Pulmonary artery endothelial cell (primary cell): ENCODE measurements at places on chromosomes 11 and 22.

DNA sequence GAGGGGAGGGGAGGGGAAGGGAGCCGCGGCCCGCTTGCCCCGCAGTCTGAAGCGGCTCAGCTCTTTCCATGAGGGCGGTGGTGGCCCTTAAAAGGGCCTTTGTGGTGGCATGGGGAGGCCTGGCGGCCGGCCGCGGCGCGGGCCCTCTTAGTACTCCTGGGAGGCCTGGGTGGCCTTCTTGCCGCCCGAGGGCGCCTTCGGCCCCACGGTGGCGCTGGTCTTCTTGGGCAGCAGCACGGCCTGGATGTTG lies 6.9 kb downstream of the DPAGT1 start:
- peak; percentile 58 for DNase-seq

- DNase-seq: no peak
These were observed 689.9 kb upstream of the CCDC90B start for GRCh38 chr11:83976086-83976485.

DNA sequence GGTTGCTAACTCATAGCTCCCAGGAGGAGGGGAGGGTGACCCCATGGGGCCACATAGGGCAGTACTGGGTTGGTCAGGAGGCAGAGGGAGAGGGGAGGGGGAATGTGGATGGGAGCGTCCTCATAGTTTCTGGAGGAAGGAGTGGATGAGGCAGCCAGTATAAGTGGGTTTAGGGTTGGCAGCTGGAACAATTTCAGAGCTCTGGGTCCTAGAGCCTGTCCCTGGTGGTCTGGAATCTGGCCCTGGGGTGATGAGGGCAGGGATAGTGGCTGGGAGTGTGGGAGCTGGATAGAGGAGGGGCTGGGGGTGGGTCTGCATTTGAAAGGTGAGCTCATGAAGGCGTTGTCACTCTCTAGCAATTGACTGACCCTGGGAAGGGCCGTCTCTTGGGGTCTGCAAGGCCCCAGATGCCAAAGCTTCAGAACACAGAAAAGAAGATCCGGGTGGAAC lies 5.3 kb upstream of the MRGPRG start:
- no peak for DNase-seq

- no peak for DNase-seq
These were observed 1404.2 kb downstream of the BRD1 start for GRCh38 chr22:48423481-48423911.

- no peak for DNase-seq
These were observed 443.5 kb downstream of the SOX6 start for GRCh38 chr11:15912825-15913224.

- no peak for DNase-seq
These were observed 339.7 kb upstream of the B3GAT1 start for GRCh38 chr11:134751766-134752165.

DNA sequence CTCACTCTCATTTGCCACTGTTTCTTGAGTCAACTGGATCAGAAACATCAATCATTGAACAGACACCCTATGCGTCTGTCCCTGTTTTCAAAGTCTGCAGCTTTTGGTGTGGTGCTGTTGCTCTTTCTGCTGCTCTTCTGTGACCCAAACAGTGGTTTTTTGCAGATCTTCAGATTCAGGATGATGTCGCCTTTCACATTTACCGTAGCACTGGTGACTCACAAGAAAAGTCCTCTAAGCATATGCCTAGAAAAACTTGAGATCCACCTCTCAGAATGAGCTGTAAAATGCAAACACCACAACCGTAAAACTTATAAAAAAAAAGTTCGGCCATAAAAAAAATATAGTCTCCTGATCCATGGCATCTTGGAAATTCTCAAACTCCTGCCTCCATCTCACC lies 400.4 kb downstream of the NTM start:
- DNase-seq: no peak

- DNase-seq: peak; percentile 44
These were observed 118.5 kb downstream of the APOL5 start for GRCh38 chr22:35835998-35836691.

- DNase-seq: no peak
These were observed 492.6 kb upstream of the CADM1 start for GRCh38 chr11:115996808-115997188.

- no peak for DNase-seq
These were observed 186.4 kb downstream of the BLID start for GRCh38 chr11:121929581-121929980.

- no peak for DNase-seq
These were observed 55.4 kb upstream of the ISX start for GRCh38 chr22:35010543-35010942.

DNA sequence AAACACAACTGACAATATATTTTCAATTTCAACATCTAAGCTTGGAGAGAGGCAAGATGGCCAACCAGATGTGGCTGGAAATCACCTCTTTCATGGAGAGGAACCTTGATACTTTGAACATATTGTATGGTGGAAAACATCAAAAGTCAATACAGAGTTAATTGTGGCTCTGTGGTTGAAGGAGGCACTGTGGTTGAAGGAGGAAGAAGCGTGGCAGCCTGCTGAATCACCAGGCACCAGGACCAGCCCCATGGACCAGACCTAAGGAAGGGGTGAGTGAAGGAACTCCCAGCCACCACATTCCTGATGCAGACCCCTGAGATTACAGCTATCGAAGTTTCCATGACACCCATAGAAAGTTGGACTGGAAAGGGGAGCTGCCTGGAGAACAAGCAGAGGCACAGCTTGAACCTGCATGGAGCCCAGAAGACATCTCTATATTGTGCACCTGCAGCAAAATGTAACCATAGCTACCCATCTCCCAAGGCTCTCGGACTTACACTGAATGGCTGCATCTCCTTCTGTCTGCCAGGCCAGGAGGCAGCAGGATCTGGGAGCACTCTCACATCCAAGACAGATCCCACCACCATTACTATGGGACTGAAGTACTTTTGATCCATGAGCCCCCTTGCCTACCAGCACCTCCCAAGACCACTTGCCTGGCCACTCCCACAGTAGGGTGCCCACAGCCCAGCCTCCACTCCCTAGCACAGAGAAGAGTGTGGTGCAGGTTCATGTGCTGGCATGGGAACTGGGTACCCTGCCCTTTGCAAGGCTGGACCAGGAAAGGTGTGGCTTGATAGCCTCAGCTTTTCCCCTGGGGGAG lies 79.8 kb upstream of the SC5D start:
- no peak for DNase-seq

- no peak for DNase-seq
These were observed 14.5 kb downstream of the MYEOV start for GRCh38 chr11:69308491-69308911.

- no peak for DNase-seq
These were observed 13.5 kb downstream of the ADORA2A start for GRCh38 chr22:24440718-24441405.

DNA sequence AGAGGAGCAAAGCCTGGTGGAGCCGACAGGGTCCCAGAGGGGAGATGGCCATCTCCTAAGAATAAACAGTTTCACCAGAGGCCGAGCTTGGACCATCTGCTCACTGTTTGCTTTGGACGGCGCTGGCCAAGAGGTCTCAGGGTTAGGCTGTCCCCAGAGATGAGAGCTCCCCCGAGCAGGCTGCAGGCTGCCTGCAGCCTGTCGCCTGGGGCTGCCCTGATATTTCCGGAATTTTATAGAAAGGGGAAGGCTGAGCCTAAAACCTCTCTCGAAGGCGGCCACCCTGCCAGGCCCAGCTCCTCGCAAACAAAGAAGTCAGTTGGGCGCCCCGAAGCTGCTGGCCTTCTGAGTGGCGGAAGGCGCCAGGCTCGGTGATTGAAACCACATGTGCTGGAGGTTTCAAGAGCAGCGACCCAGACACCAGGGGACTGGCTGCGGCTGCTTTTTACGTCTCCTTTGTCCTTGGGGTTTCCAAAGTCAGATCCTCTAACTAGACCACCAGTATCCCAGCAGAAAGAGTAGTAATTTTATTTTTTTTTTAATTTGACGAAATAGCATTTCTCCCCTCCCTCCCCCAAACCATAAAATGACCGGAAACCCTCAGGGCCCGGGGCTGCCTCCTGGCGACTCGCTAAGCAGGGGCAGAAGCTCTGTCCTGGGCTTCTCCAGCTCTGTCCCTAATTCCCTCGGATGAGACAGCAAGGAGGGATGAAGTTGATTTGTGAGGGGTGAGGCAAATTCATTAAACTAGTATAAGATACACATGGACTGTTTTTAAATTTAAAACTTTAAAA lies 57.4 kb downstream of the CLMP start:
- DNase-seq: no peak

- DNase-seq: no peak
These were observed 45.6 kb upstream of the GDPD4 start for GRCh38 chr11:77346906-77347603.

DNA sequence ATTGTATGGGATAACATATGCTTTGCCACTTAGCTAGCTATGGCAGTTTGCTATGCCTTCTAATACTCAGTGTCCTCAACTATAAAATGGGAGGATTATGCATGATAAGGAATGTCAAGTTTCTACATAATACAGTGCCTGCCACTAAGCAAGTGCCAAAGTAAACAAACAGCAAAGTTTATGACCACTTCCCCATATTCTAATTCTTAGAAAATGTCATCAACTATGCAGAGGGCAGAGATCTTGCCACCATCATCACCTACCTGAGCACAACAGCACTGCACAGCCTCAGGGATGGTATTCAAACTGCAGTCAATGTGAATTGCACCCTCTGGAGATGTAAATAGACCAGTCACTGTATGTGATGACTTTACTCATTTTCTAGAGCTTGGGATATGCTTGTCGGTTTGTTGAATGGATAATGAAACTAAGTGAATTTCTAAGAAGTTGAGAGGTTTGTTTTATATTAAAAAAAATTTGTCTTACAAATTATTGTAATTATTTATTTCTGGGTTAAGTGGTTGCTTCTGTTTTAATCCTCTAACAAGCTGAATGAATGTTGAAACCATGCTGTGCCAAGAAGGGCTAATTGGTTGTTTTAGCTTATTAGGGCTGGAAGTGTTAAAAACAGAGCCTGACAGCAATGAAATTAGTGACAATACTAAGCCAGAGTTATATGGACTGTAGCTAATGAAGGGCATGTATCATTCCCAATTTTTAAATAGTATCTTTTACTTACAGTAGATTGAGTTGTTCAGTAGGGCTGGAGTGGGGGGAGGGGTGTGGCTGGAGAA lies 398.4 kb downstream of the CNTN5 start:
- DNase-seq: no peak

DNA sequence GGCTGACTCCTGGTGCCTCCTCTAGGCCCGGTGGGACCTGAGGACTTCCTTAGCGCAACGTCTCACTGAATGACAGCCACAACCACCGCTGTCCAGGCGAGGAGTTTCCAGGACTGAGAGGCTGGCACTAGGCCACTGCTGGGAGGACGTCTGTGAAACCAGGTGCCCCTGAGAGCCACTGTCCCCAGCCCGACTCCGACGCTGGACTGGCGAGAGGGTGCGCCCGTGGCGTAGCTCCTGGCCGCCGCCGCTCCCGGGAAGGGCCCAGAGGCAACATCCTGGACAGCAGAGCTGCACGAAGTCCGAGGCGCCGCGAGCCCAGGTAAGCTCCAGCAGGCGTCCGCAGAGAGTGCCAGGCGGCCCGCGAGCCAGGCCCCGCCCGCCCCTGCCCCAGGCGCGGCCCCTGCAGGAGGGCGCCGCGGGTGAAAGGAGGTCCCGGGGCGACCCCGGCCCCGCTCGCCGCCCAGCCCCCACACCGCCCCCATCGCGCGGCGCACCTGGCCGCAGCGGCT lies 525 bp downstream of the DGCR2 start:
- no peak for DNase-seq

DNA sequence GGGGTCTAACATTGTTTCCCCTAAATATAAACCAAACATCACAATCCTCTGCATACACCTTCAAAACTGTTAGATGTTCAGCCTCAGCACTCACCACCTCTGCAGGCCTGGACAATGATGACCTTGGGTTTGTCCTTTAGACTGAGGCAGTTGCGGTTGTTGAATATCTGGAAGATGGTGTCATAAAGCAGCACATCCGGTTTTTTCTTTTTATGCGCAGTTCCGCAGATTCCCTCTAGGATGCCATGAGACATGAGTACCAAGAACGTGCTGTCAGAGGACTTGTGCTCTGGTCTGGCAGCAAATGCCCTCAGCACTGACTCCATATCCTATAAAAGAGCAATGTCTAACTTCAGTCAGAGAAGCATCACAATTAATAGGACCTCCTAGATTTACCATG lies 22.8 kb downstream of the CASP5 start:
- no peak for DNase-seq

GRCh38 chr11:35338921-35339320 lies 80.4 kb downstream of the SLC1A2 start:
- DNase-seq: no peak

DNA sequence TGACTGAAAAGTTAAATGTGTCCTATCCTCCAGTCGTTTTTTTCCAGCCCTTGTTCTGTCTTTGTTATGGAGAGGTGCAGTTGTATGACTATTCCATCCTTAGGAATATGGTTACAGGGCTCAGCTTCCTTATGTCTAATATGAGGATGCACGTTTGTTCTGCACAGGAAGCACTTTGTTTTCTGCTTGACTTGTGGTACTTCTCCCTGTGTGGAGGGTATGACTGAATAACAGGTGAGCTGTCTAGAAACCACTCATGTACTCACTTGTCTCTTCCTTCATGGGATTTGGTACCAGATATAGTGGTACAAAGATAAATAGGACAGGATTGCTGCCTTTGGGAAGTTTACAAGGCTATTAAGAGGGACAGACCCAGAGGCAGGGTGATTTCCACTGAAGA lies 17.4 kb downstream of the CABIN1 start:
- DNase-seq: no peak

GRCh38 chr11:31872076-31872443 lies 60.9 kb upstream of the PAX6 start:
- no peak for DNase-seq

- DNase-seq: no peak
These were observed 9.4 kb upstream of the OR52H1 start for GRCh38 chr11:5557751-5558150.

DNA sequence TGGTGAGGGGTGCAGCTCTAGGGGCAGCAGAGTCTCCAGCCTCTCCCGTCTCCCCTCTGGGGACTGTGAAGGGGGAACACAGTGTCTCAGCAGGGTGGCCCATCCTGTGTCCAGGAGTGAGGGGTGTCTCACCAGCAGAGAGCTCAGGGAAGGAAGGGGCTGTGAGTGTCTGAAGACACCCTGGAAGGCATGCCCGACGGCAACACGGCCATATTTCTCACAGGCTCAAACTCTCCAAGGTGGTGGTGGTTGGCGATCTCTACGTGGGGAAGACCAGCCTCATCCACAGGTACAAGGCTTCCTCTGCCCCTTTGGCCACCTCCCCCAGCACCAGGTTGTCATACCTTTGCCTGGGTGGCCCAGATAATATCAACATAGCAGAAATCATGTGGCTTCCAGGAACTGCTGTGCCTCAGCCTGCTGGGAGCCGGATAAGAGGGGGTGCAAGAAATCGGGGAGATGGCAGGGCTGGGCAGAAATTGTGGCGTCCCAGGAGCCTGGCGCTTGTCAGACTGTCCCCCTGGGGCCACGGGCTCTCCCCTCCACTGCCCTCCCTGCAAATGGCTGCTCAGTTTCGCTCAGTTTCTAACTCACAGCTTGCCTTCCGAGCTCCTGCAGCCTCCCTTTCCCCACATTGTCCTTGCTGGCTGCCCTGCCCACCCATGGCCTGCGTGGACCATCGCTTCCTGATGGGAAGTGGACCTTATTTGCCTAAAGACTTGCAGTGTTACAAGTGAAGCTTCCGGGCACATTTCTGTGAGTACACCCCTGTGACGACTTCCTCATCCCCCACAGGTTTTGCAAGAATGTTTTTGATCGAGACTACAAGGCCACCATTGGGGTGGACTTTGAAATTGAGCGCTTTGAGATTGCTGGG lies 7.2 kb downstream of the RAB36 start:
- DNase-seq: no peak
